Fibroblast of the aortic adventitia (primary cell): ENCODE measurements at places on chromosomes 1 and 21.

DNA sequence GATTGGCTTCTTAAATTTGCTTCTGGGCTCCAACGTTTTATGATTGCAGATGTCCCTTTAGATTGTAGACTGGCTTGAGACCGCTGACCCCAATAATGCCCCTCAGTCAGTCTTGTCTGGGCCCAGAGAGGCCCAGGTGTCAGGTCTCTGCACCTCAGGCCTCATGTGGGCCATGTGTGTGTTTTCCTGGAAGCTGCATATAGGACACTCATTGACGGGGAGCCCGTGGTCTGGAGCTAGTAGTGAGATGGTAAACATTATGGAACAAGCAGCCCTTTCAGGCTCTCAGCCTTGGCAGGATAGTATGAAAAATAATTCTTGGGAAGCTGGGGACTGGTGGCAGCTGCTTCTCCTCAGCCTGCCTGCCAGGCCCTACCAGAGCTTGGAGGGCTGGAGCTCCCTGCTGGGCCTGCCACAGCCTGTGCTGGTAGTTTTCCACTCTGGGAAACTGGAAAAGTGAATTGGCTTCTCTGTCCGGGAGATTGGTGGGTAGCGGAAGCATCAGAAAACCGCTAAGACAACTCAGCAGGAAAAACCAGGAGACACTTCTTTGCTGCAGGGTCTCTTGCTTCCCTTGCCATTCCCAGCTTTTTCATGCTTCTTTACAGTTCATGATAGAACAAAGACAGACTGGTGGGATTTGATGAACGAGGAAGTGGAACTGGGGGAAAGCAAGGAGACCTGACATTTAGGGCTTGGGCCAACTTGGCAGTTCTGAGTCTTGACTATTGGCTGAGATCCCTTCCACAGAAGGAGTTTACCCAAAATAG, 57.8 kb upstream of the HSD17B7 start:
- peak; percentile 32 for DNase-seq

GRCh38 chr1:5944843-5945167, 47.4 kb downstream of the NPHP4 start:
- no peak for DNase-seq

GRCh38 chr1:230254265-230254664, 171.9 kb downstream of the PGBD5 start:
- DNase-seq: no peak

DNA sequence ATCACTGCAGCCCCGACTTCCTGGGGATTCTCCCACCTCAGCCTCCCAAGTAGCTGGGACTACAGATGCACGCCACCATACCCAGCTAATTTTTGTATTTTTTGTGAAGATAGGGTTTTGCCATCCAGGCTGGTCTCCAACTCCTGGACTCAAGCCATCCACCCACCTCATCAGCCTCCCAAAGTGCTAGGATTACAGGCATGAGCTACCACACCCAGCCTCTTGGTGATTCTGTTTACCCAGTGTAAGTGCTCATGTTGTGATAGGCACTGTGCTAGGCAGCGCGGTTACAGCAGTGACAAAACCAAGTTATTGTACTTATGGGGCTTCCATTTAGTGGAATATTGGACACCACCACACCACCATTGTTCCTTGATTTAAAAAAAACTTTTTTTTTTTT, 9.7 kb upstream of the STX12 start:
- no peak for DNase-seq

- DNase-seq: peak; percentile 72
Observed at GRCh38 chr1:72037745-72038343, 244.5 kb downstream of the NEGR1 start.

DNA sequence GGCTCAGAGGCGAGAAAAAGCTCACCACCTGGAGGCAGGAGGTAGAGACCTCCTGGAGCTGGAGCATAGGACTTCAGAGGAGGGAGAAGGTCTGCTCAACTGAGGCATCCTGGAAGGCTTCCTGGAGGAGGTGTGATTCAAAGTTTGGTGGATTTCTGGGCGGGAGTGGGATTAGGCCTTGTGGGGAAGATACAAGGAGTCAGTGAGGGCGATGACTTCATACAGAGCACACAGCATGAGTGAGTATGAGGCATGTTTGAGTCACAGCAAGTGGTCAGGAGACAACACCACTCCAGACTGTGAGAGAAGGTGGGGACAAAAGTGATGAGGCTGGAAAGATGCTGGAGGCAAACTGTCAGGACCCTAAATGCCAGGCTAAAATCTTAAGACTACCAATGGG, 77.6 kb downstream of the MATN1 start:
- DNase-seq: peak; percentile 7

DNA sequence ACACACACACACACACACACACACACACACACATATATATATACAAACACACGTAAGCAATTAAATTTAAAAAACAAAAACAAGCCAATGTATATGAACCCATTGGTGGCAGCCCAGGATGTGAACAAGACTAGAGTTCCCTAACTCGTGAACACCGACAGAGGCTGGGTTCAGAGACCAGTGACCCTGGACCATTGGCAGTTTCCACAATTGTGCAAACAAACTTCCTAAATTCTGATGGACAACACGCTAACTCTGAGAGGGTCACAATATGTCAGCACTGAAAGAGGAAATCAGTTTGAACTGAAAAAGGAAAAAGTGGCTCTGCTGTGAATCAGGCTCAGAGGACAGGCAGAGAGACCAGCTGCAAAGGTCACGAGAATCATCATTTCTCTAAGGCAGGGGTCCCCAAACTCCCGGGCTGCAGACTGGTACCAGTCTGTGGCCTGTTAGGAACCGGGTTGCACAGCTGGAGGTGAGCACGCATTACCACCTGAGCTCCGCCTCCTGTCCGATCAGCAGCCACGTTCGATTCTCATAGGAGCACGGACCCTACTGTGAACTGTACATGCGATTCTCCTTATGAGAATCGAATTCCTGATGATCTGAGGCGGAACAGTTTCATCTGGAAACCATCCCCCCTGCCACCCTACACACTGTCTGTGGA, 50.5 kb upstream of the ERO1B start:
- DNase-seq: no peak

DNA sequence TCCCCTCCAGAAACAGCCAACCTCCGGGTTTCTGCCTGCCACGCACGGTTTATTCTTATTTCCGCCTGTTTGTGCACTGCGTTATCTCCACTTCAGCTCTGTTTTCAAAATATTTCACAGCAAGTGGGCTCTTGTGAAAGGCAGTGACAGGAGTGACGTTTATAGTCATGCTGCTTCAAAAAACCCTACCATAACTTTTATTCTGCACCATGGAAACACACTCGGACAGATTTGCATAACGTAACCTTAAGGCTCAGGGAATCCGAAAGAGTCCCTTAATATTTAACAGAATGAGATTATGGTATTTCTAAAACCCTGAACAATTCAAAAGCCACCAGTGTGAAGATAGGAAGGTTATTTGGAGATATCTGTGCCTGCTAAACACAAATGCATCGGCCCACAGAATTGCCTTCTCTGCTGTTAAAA, 782 bp upstream of the SDE2 start:
- DNase-seq: peak; percentile 47

- no peak for DNase-seq
Observed at GRCh38 chr1:174344162-174344561, 103.6 kb upstream of the GPR52 start.

GRCh38 chr1:162697140-162697895, 65.1 kb downstream of the DDR2 start:
- peak; percentile 39 for DNase-seq

GRCh38 chr1:195898373-195898772, 709.9 kb downstream of the KCNT2 start:
- no peak for DNase-seq

GRCh38 chr1:207309745-207310273, 11.7 kb upstream of the CD55 start:
- DNase-seq: peak; percentile 78

- no peak for DNase-seq
Observed at GRCh38 chr1:246726255-246726679, 2.1 kb downstream of the SCCPDH start.

GRCh38 chr1:236240675-236241074, 41.1 kb downstream of the ERO1B start:
- DNase-seq: no peak

GRCh38 chr1:57357462-57357861, 66.4 kb downstream of the DAB1 start:
- no peak for DNase-seq

GRCh38 chr1:210373878-210374599, 45.3 kb downstream of the HHAT start:
- peak; percentile 71 for DNase-seq

GRCh38 chr21:27476696-27477095, 509.8 kb upstream of the ADAMTS5 start:
- peak; percentile 80 for DNase-seq

DNA sequence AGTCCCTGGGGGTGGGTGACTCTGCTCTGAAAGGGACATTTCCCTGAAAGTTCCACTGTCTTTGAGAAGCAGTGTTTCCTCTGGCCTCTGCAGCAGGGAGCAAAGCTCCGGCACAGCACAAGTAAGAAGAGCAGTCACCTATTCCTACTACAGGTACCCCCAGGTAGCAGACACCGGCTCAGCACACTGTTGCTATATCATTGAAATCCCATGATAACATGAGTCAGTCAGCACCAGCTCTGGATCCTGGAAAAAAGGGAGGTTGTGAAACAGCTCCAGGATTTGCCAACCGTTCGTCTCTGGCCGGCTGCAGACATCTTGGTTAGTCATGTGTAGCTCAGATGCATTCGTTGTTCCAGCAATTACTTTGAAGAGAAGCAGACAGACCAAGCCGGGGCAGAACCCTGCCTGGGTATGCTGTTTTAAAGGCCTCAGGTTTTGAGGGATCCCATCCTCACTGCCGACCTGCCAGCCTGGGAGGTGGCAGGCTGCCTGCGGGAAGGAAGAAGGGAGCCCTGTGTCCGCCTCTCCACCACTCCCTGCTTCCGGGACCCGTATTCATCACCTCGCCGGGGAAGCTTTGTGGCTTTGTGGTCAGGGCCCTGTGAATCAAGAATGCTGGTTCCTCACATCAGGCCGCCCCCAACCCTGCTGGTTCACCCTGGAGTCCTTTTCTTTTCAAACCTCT, 139.2 kb downstream of the CLIC6 start:
- peak; percentile 97 for DNase-seq

DNA sequence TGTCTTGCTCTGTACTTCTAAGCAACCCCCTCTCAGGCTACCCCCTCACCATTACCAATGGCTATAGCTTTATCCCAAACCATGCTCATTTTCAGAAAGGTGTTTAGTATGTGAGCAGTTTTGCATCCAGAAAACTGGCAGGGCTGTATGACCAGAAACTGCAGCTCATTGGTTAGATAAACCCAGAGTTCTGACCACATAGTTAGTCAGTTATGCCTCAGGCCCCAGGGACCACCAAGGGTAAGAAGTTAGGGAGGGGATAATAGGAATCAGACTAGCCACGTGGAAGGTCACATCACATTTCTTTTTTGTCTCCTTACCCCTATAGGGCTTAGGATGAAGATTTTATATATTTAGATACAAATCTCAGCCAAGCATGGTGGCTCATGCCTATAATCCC, 1.2 kb downstream of the ITGA10 start:
- peak; percentile 66 for DNase-seq

DNA sequence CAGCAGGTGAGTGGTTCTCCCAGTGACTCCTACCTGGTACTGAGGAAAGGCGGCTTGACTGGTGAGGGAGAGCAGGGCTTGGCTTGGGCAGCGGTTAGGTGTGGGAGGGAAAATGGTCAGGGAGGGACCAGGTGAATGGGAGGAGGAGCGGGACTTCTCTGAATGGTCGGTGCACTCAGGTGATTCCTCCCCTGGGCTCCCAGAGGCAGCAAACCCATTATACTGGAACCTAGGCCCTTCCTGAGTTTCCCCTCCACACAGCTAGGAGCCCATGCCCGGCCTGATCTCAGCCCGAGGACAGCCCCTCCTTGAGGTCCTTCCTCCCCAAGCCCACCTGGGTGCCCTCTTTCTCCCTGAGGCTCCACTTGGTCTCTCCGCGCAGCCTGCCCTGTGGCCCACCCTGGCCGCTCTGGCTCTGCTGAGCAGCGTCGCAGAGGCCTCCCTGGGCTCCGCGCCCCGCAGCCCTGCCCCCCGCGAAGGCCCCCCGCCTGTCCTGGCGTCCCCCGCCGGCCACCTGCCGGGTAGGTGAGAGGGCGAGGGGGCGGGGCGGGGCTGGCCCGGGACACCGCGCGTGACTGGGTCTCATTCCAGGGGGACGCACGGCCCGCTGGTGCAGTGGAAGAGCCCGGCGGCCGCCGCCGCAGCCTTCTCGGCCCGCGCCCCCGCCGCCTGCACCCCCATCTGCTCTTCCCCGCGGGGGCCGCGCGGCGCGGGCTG, 2.3 kb downstream of the ARTN start:
- DNase-seq: no peak

DNA sequence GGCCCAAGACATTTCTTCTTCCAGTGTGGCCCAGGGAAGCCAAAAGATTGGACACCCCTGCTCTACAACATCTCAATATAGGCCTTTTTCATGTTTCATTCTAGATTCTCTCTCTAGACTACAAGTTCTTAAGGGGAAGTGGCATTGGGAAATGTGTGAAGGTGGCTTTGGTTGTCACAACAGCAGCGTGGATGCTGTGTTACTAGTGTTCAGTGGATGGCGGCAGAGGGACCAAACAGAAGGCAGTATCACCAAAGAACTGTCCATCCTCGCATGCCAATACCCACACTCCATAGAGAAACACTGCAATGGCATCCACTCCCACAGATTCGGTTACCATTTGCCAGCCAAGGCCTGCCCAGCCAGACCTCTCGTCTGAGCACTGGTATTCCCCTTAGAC, 24.3 kb upstream of the IFNAR2 start:
- DNase-seq: no peak

DNA sequence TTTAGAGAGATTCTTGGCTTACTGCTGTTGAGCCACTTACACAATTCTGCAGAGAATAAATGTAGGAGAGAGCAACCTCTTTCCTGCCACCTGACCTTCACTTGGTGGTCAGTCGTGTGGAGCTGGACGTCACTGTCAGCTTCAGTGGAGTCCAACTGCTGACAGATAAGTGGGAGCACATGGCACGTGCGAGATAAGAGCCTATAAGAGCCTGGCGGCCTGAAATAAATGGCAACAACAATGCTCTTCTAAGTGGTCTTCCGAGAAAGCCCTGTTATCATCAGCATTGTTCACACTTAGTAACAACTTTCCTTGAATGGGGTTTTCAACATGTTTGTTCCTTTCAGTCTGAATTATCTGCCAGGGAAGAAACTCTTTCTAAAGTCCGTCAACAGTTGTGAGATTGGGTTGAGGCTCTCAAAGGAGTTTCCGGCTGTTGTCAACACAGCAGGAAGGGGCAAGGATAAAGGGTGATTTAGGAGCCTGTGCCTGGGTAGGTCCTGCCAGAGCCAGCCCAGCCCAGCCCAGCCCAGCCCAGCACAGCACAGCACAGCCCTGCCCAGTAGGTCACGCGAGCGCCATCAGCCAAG, 57.2 kb upstream of the RUNX1 start:
- DNase-seq: peak; percentile 23

- DNase-seq: no peak
Observed at GRCh38 chr1:187862506-187862905, 1033.8 kb downstream of the PLA2G4A start.

DNA sequence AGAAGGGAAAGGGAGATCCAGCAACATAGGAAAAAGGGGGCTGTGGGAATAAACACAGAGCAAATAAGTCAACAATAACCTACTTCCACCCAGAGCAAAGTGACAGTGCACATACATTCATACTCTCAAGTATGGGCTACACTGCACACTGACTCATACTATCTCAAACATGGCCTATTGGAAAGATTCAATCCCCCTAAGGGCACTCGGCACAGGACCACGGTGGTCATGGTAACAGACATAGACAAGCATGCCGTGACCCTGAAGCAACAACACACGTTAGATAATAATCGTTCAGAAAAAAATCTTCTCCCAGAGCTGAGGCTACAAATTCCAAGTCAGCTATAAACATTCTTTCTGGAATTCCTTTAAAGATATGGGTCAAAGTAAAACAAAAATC, 16.8 kb upstream of the JAK1 start:
- DNase-seq: peak; percentile 64
